ENCODE measurements at places on chromosomes 3 and 15. TPM values are rescaled to one million over a fixed set of nuclear protein-coding genes. Genes with fewer than 3 reads are reported as not detected.

Gene UBE2Q2
- total RNA-seq, result 32.5 TPM

Gene CHP1
- total RNA-seq, result 164 TPM

Gene FBLN2
- 586 TPM for total RNA-seq

Gene IQCF5
- total RNA-seq, result not detected

Gene PTPRG
- total RNA-seq, result 98.6 TPM

Gene GOLGA6L10
- total RNA-seq, result 0.10 TPM

Gene CHRNA7
- 2.8 TPM for total RNA-seq

Gene ISLR
- 259 TPM for total RNA-seq

Gene SEC22A
- total RNA-seq, result 36.3 TPM

Gene PRSS50
- total RNA-seq, result not detected

Gene EFCAB12
- not detected for total RNA-seq

Gene TMF1
- total RNA-seq, result 25.3 TPM

Gene EIF4E3
- total RNA-seq, result 5.6 TPM

Gene ZBTB38
- 96.4 TPM for total RNA-seq

Gene DNAH12
- 0.20 TPM for total RNA-seq

Gene TRH
- total RNA-seq, result not detected

Gene PP2D1
- not detected for total RNA-seq

Gene MYZAP
- 0.83 TPM for total RNA-seq
